ENCODE measurements at places on chromosomes 11 and 22. TPM values are rescaled to one million over a fixed set of nuclear protein-coding genes. Genes with fewer than 3 reads are reported as not detected.

DNA sequence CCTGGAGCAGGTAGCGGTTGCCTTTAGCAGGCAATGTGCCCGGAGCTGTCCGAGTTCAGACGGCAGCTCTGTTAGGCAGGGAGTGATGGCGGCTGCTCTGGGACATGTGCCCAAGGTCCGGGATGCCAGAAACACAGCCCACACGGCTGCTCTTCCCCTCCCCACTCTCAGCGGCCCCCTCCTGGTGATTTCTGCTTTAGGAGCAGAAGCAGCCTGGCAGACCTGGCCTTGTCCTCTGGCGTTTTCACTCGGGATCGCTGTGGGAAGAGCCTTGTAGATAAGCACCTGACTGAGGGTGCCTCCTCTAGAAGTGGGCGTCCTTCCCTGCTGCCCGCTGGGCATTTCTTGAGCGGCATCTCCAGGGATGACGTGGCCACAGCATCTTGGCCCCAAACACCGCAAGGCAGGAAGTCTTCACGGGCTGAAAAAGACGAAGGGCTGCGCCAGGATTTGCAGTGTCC, 392.2 kb downstream of the TBC1D22A start:
- peak; percentile 65 for DNase-seq

DNA sequence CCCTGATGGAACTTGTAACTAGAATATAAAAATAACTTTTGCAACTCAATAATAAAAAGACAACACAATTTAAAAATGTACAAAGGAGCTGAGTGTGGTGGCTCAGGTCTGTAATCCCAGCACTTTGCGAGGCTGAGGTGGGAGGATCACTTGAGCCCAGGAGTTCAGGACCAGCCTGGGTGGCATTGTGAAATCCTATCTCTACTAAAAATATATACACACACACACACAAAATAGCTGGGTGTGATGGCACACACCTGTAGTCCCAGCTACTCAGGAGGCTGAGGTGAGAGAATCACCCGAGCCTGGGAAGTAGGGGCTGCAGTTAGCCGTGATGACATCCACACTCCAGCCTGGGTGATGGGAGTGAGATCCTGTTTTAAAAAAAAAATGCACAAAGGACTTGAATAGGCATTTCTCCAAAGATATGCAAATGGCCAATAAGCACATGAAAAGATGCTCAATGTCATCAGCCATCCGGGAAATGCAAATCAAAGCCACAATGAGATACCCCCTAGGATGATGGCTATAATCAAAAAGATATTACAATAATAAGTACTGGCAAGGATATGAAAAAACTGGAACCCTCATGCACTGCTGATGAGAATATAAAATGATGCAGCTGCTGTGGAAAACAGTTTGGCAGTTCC, 59.8 kb upstream of the SEPTIN5 start:
- no peak for DNase-seq

The PAMR1 gene
- total RNA-seq = 8.6 TPM

DNA sequence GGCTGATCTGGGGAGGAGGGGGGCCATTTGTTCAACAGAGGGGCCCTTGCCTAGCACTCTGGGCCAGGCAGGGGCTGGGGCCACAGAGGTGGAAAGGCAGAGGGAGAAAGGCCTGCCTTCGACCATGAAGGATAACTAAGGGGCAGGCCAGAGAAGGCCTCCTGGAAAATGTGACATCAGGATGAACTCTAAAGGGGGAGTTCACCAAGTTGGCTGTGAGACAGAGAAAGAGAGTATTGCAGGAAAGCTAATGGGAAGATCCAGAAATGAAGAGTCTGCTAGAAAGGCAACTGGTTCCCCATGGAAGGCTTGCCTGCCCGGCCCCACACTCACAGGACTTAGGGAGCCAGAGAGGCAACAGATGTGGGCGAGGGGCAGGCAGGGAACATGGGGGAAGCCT, 16.3 kb downstream of the CSNK1E start:
- no peak for DNase-seq

The SLC22A9 gene
- total RNA-seq = not detected

The OR51E1 gene
- total RNA-seq = 0.12 TPM

- DNase-seq = no peak
Measured at GRCh38 chr11:121999651-122000050, 116.4 kb downstream of the BLID start.

The OR2AG2 gene
- total RNA-seq = not detected

The TMEM86A gene
- total RNA-seq = 2.6 TPM

DNA sequence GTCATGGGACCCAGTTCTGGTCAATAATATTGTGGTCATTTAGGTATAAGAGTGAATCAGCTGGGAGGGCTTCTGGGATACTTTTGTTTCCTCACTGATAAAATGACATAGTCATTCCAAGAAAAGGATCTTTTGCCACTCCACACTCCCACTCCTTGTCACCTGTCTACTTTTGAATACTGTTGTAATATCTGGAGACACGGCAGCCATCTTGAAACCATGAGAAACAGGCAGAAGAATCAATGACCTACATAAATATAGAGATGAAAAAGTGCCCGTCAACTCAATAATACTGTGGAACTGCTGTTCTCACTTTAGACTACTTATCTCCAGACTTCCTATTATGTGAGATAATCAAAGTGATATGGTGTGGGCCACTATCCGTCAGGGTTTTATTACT, 154.2 kb downstream of the CCDC34 start:
- no peak for DNase-seq

The CCDC83 gene
- total RNA-seq = not detected

DNA sequence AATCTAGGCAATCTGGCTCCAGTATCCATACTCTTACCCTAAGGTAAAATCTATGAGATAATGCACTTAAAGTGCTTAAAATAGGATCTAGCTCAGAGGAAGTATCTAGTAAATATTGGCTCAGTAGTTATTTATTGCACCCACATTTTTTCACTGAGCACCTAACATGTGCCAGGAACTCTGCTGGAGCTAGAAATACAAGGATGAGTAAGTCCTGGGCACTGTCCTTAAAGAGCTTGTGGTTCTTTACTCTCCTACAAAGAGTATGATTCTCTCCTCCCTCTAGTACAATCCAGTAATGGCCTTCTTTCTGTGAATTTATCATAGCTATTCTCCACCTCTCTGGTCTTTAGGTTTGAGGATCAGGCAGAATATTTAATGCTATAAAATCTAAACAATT, 59.2 kb downstream of the DEUP1 start:
- no peak for DNase-seq

The PGA5 gene
- total RNA-seq = not detected

The LRRC55 gene
- not detected for total RNA-seq
